ENCODE measurements at places on chromosomes 3 and 15. TPM values are rescaled to one million over a fixed set of nuclear protein-coding genes. Genes with fewer than 3 reads are reported as not detected.

DNASE1L3 gene
- total RNA-seq: not detected

DLEC1 gene
- not detected for total RNA-seq

RSL24D1 gene
- 90.7 TPM for total RNA-seq

CACNA1D gene
- 1.0 TPM for total RNA-seq

FMN1 gene
- 0.38 TPM for total RNA-seq

ZNF445 gene
- total RNA-seq: 3.6 TPM

CFAP20DC gene
- 2.1 TPM for total RNA-seq

DCBLD2 gene
- total RNA-seq: 293 TPM

TNFAIP8L3 gene
- total RNA-seq: 43.1 TPM

ACP3 gene
- not detected for total RNA-seq

DPPA2 gene
- total RNA-seq: not detected

KLHL18 gene
- 13.4 TPM for total RNA-seq

ROPN1 gene
- total RNA-seq: not detected

CAND2 gene
- total RNA-seq: 0.27 TPM

GP9 gene
- total RNA-seq: not detected

MAP6D1 gene
- total RNA-seq: 6.6 TPM

SLC22A14 gene
- 0.12 TPM for total RNA-seq

ATP8B4 gene
- 1.1 TPM for total RNA-seq

ALS2CL gene
- total RNA-seq: 7.5 TPM
